Stimulated activated CD8-positive, alpha-beta memory T cell treated with anti-CD3 and anti-CD28 coated beads, Interleukin-4, amount 100 ng/mL, for 24 hours (primary cell): ENCODE measurements at places on chromosomes 12 and 14.

GRCh38 chr14:92603309-92604242 is 90.0 kb downstream of the RIN3 start:
- DNase-seq: no peak

- no peak for DNase-seq
These were observed 98.8 kb downstream of the CALM1 start for GRCh38 chr14:90495357-90496276.

GRCh38 chr12:120846721-120847120 is 57.4 kb downstream of the SPPL3 start:
- no peak for DNase-seq

DNA sequence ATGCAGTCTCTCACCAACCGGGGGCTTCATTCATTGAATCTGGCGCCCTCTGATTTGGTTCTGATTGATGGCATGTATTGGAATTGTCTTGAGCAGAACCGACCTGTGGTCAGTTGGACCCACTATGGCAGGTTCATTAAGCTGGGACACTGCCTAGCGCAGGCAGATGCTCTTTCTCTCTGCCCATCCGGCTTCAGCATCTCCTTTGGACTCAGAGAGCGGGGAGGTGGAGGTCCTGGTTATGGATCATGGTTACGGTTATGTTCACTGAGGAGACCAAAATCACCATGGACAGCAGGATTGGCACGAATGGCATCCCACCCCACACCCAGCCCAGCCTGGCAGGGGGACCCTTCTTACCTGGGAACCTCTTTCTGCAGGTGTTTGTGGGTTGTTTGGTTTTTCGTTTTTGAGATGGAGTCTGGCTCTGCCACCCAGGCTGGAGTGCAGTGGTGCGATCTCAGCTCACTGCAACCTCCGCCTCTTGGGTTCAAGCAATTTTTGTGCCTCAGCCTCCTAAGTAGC is 16.4 kb upstream of the BCL7A start:
- no peak for DNase-seq

GRCh38 chr14:71242237-71242748 is 335.0 kb downstream of the PCNX1 start:
- no peak for DNase-seq

DNA sequence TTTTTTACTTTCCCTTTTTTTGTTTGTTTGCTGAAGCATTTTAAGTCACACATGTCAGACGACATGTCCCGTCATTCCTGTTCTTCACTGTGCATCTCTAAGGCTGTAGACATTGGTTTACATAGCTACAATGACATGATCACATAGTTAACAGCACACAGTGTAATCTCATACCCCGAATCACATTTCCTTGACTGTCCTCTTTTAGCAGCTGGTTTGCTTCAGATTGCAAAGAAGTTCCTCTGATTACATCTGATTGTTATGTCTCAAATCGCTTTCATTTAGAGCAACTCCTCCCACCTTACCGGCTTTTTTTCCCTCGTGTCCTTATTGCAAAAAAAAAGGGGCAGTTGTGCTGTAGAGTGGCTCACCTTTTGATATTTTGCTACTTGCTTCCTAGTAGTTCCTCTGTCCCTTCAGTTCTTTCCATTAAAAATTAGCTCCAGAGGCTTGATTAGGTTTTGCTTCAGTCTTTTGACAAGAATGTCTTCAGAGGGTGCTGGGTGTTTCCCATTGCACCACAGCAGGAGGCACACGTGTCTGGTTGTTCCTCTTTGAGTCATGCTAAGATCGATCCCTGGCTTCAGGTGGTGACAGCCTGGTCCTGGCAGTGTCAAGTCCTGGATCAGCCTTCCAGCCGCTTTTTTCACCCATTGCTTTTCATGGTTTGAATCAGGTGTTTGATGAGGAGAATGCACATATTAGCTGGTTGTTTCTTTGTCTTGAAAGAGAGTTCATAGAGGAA is 35.0 kb downstream of the ZNF664 start:
- no peak for DNase-seq

GRCh38 chr12:5923751-5924150 is 21.3 kb downstream of the ANO2 start:
- DNase-seq: no peak

- DNase-seq: no peak
These were observed 82.1 kb upstream of the BDKRB2 start for GRCh38 chr14:96122496-96122895.

DNA sequence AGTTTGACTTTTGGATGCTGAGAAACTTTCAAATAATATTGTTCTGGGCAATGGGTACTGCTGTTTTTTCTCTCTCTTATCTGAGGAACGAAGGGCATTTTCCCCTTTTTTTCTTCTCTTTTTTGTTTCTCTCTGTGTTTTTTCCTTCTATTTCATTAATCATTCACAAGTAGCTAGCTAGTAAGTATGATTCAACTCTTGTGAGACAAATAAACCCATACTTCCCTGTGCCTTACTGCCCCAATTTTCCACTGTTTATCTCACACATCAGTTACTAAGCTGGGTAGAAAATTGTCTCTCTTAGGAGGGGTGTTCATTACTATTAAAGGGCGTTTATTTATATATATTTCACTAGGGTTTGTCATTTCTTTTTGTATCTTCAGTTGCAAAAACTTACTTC is 437.6 kb downstream of the RERGL start:
- DNase-seq: no peak

GRCh38 chr12:54259194-54260011 is 20.5 kb downstream of the CBX5 start:
- DNase-seq: peak; percentile 26

- DNase-seq: no peak
These were observed 21.6 kb downstream of the TMTC2 start for GRCh38 chr12:82708061-82708879.

- DNase-seq: no peak
These were observed 35.0 kb downstream of the ADGRD1 start for GRCh38 chr12:130988751-130989150.

GRCh38 chr12:122843455-122843854 is 8.2 kb downstream of the HIP1R start:
- DNase-seq: no peak

DNA sequence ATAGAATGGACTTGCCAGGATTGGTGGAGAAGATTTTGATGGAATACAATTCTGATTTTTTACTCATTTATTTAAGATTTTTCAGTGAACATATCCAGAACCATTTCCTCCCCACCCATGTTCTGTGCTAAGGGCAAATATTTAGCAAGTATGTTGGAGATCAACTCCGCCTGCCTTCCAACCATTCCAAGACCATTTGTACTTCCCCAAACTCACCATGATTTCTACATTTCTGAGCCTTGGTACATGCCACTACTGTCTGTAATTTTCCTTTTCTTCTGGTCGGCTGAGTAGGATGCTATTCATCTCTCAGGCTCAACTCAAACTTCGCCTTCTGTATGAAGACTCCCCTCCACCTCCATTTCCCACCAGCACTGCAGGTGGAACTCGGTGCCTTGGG is 150.6 kb downstream of the NTF3 start:
- no peak for DNase-seq

DNA sequence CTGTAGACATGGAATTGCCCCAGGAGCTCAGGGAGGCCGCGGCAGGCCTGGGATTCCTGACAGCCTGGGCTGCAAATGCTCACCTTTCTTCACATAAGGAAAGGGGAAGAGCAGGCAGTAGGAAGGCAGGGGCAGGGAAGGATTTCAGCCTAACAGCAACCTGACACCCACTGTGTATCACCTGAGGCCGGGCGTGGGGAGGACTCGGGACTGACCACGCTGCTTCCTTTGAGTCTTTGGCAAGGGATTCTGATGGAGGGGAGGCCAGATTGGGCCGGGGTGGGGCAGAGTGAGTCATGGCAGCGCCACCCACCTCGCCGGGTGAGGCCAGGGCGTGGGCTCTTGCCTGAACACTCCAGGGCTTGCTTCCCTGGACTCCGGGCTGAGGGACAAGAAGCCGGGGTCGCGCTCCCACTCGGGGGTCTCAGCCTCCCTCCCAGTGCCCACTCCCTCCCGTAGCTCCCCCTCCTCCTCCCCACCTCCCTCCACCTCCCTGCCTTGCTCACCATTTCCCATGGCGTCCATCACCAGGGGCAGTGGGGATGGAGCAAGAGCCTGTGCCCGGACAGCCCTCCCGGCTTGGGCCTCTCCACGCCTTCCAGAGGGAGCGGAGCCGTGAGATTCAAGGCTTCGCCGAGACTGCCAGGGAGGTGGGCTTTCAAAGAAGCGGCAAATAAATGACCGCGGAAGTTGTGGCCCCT is 247.9 kb upstream of the RTL1 start:
- DNase-seq: no peak

DNA sequence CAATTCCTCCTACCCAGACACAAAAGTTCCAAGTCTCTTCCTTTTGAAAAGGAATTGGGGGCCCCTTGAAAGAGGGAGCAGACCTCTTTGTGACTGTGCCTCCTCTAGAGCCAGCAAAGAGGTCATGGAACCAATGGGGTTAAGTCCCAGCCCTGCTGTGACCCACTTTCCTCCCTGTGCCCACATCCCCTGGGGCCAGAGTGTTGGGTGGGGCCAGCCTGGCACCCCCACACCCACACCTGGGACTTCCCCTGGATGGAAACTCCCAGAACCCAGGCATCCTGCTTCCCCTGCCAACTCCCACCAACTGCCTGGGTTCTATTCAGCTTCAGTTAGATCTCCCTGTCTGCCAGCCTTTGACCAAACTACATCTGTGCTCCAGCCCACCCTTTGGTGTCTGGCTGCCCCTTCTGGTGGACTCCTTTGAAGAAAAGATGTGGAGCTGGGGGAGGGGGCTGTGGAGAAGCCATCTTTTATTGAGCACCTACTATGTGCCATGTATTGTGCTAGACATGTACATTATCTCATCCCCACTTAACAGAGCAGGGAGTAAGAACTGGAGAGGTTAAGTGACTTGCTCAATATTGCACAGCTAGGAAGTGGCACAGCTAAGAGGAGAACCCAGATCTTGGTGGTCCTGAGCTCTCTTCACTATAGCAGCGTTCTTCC is 4.6 kb upstream of the RARG start:
- DNase-seq: no peak
